Transverse colon (tissue), 4 donors: ENCODE measurements at places on chromosomes 7 and 10. TPM values are rescaled to one million over a fixed set of nuclear protein-coding genes. Genes with fewer than 3 reads are reported as not detected.

The WNT2 gene
- total RNA-seq = not detected

DNA sequence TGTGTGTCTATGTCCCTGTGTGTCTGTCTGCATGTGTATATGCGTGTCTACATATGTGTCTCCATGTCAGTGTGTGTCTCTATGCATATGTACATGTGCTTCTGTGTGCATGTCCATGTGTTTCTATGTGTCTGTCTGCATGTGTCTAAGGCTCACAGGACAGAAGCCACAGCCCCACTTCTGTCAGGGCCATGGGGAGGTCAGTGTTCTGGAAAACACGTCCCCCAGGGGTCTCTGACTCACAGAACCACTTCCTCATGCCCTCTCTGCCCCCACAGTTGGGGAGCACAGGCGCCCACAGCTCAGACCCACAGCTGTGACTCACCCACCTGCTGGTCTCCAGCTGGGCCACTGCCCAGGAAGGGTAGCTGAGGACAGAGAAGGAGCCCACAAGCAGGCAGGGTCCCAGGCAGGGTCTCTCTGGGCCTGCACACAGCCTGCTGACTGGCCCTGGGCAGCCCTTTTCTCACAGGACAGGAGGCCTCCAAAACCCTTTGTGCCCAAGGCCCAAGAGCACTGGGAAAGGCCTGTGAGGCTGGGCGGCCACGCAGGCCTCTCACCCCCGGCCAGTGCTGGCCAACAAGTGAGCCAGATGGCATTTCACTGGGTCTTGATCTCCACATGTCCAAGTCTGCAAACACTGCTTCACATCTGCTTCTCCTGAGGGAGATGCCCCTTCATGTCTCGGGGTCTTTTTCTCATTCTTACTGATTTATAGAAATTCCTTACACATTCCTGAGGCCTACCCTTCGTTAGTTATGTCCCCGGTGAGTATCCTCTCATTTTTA is 102.9 kb upstream of the FAM20C start:
- no peak for DNase-seq
- H3K4me3 ChIP-seq = no peak overlapping the region
- no peaks in the 10 kb centered on the region for H3K36me3 ChIP-seq

The GIMAP2 gene
- 16.2 TPM for total RNA-seq

- H3K4me1 ChIP-seq = no peaks in the 10 kb centered on the region
- no peak overlapping the region for H3K4me3 ChIP-seq
- H3K27me3 ChIP-seq = no peaks in the 10 kb centered on the region
- no peak overlapping the region for H3K27ac ChIP-seq
These were observed 64.4 kb downstream of the ENTPD1 start for GRCh38 chr10:95820363-95820762.

- H3K36me3 ChIP-seq = no peaks in the 10 kb centered on the region
- DNase-seq = no peak
- H3K27ac ChIP-seq = no peak overlapping the region
- no peaks in the 10 kb centered on the region for H3K4me1 ChIP-seq
- H3K27me3 ChIP-seq = no peaks in the 10 kb centered on the region
These were observed 420.5 kb upstream of the CNTNAP2 start for GRCh38 chr7:145696071-145696470.

- H3K27ac ChIP-seq = no peak overlapping the region
- H3K4me1 ChIP-seq = no peaks in the 10 kb centered on the region
- H3K27me3 ChIP-seq = no peaks in the 10 kb centered on the region
- no peaks in the 10 kb centered on the region for H3K36me3 ChIP-seq
- H3K4me3 ChIP-seq = no peak overlapping the region
These were observed 409.1 kb downstream of the SDK1 start for GRCh38 chr7:3710122-3710521.

GRCh38 chr10:24382596-24382978 is 173.6 kb downstream of the KIAA1217 start:
- H3K4me3 ChIP-seq = no peak overlapping the region
- H3K4me1 ChIP-seq = peaks cover 11% of the 10 kb centered on the region

- no peak overlapping the region for H3K27ac ChIP-seq
- no peaks in the 10 kb centered on the region for H3K36me3 ChIP-seq
- no peaks in the 10 kb centered on the region for H3K4me1 ChIP-seq
- no peak for DNase-seq
These were observed 116.2 kb downstream of the GLCCI1 start for GRCh38 chr7:8084836-8085235.

The PROSER2 gene
- 4.2 TPM for total RNA-seq
